ENCODE measurements at places on chromosomes 1 and 21.

GRCh38 chr1:162922201-162922600 is 61.2 kb upstream of the CCDC190 start:
- no peak for DNase-seq

DNA sequence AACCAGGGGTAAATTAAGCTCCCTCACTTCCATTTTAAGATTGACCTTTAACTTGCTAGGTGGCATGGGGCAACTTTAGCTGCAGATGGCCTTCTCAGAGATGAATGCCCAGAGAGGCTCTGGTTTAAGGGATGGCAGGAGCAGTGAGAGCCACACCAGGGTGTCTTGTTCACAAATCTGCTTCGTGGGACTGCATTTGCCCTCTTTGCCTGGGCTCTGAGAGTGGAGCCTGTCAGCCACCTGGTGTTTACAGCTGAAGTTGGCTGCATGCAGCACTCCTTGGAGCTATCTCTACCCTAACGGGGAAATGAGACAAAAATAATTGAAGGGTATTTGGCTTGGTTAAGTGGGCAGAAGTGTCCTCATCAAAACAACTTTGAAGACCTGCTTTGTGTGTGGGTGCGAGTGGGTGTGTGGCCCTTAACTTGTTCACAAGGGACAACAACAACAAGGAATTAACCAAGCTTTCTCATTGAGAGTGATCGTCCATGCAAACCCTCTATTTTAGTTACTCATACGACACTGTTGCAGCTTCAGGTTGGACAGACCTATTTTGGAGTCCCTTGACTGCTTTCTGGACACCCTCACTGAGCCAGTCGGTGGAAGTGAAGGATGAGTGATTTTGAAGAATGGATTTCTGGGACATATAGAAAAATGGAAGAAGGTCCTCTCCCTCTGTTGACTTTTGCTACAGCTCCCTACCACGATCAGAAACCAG is 29.8 kb downstream of the PGM1 start:
- DNase-seq = no peak

- peak; percentile 95 for DNase-seq
These were observed 93.1 kb downstream of the NID1 start for GRCh38 chr1:235971571-235972310.

DNA sequence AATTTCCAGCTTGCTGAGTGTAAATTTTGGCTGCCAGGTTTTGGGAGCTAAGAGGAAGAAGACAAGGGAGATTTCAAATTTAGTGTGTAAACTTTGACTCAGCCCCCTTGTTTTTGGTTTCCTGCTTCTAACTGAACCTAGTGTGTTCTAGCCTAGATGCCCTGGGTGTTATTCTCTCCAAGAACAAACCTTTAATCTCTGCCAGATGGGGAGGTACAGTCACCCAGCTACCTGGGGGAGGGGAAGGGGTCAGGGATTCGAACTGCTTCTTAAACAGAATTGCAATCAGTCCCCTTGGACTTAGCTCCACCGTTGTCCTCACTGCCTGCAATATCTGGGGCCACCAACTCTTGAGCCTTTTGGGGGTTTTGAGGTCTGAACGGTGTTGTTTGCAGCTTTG is 238.9 kb downstream of the KIF26B start:
- no peak for DNase-seq

- no peak for DNase-seq
These were observed 10.1 kb downstream of the HMGCS2 start for GRCh38 chr1:119758584-119758983.

DNA sequence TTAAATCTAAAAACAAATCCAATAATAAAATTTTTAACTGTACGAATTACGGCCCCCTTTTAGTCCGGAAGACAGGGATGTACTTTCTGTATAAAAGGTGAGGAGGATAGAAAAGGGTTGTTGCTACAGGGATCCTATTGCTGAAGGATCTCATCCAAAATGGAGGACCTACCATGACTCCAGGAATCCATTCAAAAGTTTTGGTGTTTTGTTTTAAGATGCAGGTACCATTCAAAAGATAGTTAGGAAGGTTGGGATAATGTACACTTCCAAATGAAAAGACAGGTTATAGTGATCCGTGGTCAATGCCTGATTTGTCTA is 1.3 kb upstream of the ENAH start:
- no peak for DNase-seq

DNA sequence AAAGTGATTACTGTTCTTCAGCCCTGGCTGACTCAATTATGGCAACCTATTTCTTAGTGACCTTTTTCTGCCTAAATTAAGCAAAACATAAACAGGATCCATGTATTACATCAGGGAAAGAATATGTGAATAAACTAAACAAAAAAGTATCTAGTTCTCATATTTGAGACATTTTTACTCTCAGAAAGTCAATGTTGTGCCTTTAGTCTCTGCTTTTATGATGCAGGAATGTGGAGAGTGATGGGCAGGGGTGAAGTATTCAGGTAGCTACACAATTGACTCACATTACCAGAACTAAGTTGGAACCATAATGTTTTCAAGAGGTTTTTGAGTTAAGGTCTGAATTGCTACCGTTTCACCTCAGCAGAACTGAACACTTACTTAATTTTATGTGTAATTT is 462.7 kb upstream of the CXADR start:
- no peak for DNase-seq

GRCh38 chr1:236150986-236151385 is 8.6 kb downstream of the GPR137B start:
- no peak for DNase-seq

- DNase-seq = peak; percentile 28
These were observed 48.8 kb downstream of the SUCO start for GRCh38 chr1:172581779-172582178.

DNA sequence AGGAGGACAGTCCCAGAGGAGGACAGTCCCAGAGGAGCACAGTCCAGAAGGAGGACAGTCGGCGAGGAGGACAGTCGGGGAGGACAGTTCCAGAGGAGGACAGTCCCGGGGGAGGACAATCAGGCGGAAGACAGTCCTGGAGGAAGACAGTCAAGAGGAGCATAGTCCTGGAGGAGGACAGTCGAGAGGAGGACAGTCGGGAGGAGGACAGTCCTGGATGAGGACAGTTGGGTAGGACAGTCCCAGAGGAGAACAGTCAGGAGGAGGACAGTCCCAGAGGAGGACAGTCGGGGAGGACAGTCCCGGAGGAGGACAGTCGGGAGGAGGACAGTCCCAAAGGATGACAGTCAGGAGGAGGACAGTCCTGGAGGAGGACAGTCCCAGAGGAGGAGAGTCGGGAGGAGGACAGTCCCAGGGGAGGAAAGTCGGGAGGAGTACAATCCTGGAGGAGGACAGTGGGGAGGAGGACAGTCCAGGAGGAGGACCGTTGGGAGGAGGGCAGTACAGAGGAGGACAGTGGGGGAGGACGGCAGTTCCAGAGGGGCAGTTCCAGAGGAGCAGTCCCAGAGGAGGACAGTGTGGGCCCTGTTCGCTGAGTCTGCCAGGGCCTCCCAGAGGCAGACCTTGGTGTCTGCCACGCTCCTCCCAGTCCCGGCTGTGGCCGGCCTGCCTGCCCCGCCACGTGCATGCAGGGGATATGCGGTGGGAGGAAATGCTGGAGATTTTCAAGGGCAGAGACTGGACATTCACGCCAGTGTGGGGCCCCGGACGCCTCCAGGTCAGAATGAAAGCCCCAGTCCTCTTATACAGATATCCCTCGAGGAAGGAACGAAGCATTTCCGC is 183.8 kb upstream of the ARHGEF16 start:
- DNase-seq = no peak

- DNase-seq = no peak
These were observed 312.6 kb upstream of the CXADR start for GRCh38 chr21:17200250-17200649.

GRCh38 chr1:19353596-19353995 is 41.5 kb downstream of the SLC66A1 start:
- no peak for DNase-seq

- peak; percentile 59 for DNase-seq
These were observed 129.2 kb downstream of the DHRS3 start for GRCh38 chr1:12488666-12489354.

Measured in astrocyte of the spinal cord (primary cell).